Left lung (tissue), 14 donors: ENCODE measurements at places on chromosomes 4 and X. TPM values are rescaled to one million over a fixed set of nuclear protein-coding genes. Genes with fewer than 3 reads are reported as not detected.

Gene SHISA3
- 30.4 TPM for polyA plus RNA-seq

- no peak for DNase-seq
Measured at GRCh38 chrX:48613502-48614160, 16.3 kb downstream of the WDR13 start.

Gene FABP2
- polyA plus RNA-seq, result not detected

DNA sequence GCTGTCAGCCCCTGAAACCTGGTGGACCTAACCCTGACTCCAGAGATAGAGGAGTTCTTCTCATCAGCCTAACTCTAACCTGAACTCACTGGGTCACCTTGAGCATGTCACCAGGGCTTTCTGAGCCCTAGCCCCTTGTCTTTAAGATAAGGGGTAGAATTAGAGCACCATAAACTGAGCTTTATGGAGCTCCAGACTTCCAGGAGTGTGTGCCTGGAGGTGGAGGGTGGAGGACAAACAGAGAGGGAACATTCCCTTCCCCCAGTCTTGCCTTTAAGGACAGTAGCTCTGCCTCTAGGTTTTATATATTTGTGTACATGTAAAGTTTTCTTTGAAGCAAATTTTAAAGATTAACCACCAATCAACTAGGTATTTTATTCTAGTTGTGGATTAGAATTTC lies 83.9 kb upstream of the PACRGL start:
- no peak for DNase-seq

GRCh38 chr4:4334798-4335520 lies 44.9 kb downstream of the ZBTB49 start:
- no peak for DNase-seq

DNA sequence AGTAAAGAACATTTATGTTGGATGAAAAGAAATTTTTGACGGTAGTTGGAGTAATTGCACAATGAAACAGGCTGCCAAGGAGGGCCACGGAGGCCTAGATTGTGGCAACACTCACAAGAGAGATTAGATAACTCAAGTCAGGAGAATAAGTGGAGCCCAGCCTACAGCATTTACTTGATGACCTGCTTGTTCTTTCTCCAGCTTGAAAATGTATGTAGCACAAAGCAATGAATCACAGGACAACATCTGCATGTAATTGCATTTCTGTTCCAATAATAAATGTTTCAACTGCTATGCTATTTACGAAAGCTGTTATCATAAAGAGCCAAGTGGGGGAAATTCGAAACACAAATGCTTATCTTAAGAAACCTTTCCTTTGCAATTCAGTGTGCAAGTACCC lies 221.2 kb upstream of the MID1 start:
- DNase-seq, result no peak

DNA sequence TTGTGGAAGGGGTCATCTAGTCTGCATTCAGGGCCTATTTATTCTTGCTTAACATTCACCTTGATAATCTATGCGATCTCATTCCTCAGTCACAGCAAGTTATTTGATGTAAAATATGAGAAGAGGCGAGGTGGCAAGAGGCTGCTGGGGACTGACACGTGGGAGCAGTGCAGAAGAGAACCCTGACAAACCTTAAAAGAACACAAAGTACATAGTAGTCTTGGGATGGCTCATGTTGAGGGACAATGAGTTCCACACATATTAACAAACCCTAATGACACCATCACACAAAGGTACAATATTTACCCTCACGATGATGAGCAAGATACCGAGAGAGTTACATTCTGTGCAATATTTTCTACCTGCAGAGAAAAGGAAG lies 57.5 kb downstream of the MAML3 start:
- DNase-seq, result no peak

Gene NMU
- polyA plus RNA-seq, result 36.2 TPM

DNA sequence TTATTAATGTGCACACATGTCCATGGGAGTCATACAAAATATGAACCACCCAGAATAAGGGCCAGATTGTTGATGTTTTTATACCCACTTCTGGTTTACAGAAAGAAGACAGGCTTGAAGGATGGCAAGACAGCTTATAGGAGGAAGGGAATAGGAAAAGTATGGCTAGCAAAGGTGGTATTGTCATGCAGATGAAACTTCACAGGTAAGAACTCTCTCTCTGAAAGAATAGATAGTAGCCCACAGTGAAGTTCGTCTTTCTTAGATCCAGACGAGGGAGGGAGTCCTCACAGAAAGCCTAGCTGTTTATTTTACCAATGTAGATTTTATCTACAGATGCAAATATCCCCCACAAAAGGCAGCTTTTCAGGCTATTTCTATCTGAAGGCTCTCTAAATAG lies 43.7 kb upstream of the SPIN4 start:
- no peak for DNase-seq

GRCh38 chr4:80073473-80074008 lies 512 bp upstream of the ANTXR2 start:
- no peak for DNase-seq

DNA sequence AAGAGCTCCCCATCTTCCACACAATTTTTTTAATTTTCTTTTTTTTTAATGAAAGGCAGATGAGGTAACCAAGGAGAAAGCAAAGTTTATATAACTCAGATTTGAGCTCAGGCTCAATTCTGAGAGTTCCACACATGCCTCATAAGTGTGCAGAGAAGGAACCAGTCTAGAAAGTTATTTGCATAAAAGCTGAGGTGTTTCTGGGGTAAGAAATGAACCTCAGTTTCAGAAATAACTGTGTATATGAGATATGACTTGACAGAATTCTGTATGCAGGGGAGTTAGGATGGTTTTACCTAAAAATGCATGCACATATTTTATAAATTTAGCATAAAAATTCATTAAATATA lies 51.3 kb downstream of the DTHD1 start:
- DNase-seq, result no peak

Gene TIGD4
- polyA plus RNA-seq, result 2.0 TPM

GRCh38 chr4:111635646-111636045 lies 509.6 kb upstream of the FAM241A start:
- no peak for DNase-seq

- DNase-seq, result no peak
Measured at GRCh38 chr4:183830438-183830985, 74.6 kb upstream of the STOX2 start.

- no peak for DNase-seq
Measured at GRCh38 chr4:39961311-39961877, 16.3 kb downstream of the PDS5A start.

DNA sequence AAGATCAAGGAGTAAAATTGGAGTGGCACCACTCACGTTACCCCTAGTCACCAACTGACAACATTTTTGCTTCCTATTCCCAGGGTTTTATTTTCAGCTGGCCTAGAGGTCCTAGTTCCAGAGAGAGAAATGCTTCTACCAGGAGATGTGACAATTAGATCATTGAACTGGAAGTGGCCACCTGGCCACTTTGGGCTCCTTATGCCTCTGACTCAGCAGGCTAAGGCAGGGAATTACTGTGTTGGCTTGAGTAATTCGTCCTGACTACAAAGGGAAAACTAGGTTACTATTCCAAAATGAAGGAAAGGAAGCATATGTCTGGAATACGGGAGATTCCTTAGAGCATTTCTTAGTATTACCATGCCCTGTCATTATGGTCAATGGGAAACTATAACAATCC lies 831.6 kb upstream of the NDST4 start:
- DNase-seq, result no peak

Gene OTUD6A
- 0.13 TPM for polyA plus RNA-seq

Gene ITM2A
- 66.5 TPM for polyA plus RNA-seq

- no peak for DNase-seq
Measured at GRCh38 chr4:152771741-152772533, 7.6 kb downstream of the TIGD4 start.

- no peak for DNase-seq
Measured at GRCh38 chr4:70243091-70243490, 694 bp downstream of the CSN3 start.

DNA sequence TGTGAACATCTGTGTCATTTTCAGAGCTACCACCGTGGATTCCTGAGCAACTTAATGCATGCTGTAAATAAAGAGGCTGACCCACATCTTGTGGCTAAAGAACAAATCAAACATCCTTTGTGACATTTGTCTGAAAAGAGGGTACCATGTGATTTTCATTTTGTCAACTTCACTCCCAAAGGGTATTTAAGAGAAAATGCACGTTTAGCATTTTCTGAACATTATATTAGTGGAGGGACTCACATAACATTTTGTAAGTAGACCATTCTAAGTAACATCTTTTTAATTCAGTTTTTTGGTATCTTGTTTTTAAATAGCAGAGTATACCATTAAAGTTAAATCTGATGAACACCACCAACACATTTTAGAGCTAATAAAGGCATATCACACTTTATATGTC lies 17.0 kb upstream of the CPE start:
- DNase-seq, result no peak

- DNase-seq, result no peak
Measured at GRCh38 chr4:85672959-85673358, 198.0 kb downstream of the ARHGAP24 start.

Gene TMPRSS11F
- polyA plus RNA-seq, result not detected

Gene NUDT10
- polyA plus RNA-seq, result 5.3 TPM

GRCh38 chrX:53073115-53073586 lies 9.0 kb upstream of the TSPYL2 start:
- DNase-seq, result no peak

- no peak for DNase-seq
Measured at GRCh38 chrX:10971176-10971575, 140.0 kb upstream of the HCCS start.

DNA sequence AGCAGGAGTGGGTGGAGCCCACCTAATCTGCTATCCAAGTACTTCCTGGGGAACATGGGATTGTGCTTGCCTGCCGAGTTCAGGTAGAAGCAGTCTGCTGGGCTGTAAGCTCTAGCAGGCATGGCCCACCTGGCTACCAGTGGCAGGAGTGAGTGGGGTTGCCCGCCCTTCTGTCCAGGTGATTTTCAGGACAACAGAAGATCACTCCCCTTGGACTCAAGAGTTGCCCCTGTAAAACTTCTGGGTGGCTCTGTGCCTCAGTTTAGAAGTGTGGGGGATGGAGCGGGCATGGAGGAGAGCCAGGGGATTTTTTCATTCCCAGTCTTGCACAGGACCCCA lies 43.5 kb downstream of the NDST3 start:
- no peak for DNase-seq

GRCh38 chrX:103607364-103608305 lies at the start of gene TCEAL3:
TCEAL3 (plus strand) TSS chrX:103607963; CDS start chrX:103609065, 1,102 bp downstream.
- peak; percentile 82 for DNase-seq
